ENCODE measurements at places on chromosomes 1 and 21.

- no peak for DNase-seq
These were observed 6.8 kb downstream of the XKR8 start for GRCh38 chr1:27966402-27967105.

DNA sequence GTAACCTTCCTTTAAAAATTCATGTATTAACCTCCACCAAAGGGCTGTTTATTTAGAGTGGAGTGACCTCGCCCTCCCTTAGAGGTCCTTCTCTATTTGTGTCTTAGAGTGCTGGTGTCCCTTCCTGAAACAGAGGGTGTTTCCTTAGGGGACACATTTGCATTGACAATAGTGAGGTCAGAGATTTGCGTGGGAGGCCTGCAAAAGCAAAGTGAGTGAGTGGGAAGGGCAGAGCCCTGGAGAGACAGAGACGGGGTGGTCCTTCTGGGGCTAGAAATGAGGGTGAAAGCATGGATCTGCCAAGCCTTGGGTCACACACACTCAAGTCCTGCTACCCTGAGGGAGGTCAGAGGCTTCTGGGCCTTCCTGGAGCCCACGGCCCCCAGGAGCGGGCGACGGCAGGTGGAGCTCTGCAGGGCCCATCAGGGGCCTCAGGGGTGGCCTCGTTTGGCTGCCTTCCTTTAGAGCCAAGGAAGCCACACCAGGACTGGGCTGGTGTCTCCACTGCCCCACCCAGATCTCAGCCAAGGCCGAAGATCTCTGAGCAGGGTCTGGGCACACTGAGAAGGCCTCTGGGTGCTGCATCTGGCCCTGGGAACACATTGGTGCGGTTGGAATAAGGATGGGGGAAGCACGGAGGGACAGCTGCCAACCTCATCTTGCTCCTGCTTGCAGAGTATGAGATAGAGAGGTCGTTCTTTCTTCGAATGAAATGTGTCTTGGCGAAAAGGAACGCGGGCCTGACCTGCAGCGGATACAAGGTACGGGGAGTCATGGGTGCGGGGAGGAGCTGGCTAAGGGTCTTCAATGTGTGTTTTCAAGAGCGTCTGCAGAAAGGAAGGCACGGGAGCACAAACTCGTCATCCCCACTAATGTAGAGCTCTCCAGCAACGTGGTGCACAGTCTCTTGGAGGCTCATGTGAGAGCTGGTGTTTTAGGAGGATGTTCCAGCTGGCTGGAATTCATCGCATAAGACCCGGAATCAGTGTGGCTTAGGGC lies 23.8 kb downstream of the SIM2 start:
- DNase-seq, result no peak

DNA sequence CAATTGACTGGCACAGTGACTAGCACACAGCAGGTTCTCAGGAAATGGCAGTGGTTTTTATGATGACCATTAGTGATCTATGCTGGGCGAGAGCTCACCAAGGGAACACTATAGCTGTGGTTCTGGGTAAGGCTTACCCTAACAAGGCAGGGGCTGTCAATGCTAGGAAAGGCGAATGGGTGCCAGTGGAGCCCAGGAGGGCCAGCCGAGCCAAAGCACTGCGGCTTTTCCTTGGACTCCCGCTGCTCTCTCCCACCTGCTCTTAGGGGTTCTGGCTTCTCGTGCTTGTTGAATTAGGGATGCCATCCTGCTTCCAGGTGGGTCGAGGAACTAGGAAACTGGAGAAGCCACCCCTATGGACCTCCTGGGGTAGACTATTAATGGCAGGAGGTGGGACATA lies 10.0 kb upstream of the A3GALT2 start:
- DNase-seq, result no peak

DNA sequence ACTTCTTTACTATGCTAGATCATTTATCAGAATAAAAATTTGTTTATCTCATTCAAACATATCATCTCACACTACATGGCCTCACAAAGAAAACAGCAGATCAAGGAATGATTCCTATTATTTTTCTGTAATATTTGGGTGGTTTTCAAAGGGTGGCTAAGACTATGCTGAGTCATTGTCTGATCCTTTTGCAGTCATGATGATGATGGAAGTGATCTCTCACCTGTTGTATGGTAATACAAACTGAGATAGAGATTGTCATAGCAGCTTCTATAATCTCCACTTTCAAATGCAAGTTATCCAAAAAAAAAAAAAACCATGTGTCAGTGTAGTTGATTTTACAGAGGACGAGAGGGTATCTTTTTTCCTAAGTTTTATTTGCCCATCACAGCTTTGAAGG lies 37.2 kb upstream of the GBP5 start:
- no peak for DNase-seq

GRCh38 chr1:154466206-154466605 lies 35.8 kb upstream of the TDRD10 start:
- no peak for DNase-seq

DNA sequence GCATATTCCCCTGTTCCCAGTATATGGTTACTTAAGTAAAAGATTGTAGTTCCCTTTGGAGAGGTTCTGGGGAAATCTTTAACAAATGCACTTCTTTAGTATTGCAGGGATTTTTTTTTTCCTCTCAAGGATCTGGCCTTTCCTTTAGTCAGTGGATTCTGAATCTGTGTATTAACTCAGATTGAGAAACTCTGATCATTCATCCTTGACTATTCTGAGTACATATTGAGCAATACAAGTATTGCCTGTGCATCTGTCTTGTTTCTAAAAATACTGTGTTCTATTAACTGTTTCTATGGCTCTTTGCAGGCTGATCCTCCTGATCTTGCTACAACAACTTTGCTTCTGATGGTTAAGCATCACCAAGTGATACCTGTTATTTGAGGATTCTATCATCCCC lies 67.8 kb upstream of the FGGY start:
- no peak for DNase-seq

- no peak for DNase-seq
These were observed 21.4 kb downstream of the CNIH3 start for GRCh38 chr1:224637515-224637914.

GRCh38 chr1:3541465-3541864 lies 69.8 kb downstream of the MEGF6 start:
- no peak for DNase-seq

DNA sequence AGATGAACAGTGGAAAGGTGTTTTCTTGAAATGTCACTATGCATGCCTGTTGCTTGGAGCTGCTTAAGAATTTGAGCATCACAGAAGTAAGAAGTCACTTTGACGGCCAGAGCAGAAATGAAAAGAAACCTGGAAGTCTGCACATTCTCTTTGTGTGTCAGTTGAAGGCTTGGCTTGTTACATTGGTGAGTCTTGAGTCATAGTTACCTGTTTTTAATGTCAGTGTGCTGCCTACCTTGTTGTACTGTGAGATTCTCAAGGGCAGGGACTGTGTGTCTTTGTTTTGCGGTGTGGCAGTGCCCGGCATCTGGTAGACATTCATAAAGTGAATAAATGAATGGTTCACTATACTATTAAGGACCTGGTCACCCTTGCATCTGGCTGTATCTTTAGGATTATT lies 9.9 kb downstream of the OTUD3 start:
- no peak for DNase-seq

DNA sequence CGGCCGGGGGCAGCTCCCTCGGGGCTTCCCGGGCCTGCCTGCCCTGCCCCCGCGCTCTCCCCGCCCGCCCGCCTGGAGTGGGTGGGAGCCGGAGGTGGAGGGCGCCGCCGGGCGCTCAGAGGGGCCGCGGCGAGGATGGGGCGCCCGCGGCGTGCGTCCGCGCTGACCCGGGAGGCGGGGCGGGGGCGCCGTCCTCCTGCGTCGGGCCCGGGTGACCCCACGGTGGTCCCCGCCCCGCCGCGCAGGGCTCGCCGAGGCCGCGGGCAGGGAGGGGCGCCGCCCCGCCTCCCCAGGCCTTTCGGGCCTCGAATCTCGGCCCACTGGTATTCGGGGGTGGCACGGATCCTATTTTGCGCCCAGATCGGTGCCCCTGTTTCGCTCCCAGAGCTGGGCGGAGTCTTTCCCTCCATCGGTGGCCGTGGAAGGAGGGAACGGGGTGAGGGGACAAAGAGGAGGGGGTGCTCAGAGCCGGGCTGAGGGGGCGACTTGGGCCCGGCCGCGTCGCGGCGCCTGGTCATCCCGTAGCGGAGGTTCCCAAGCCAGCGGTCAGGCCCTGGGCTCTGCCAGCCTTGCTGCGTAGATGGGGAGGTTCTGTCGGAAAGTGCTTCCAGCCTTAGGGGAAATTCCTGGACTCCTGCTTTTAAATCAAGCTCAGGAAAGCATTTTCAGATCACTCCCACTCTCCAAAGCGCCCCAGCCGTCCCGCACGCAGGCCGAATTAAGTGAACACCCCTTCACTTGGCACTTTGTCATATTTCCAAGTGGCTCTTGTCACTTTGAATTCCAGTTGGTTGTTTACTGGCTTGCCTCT lies 545 bp downstream of the PATJ start:
- DNase-seq, result no peak

- peak; percentile 80 for DNase-seq
These were observed at the start of the genes POLR3C and RNF115 for GRCh38 chr1:145823565-145824498. TSS of gene POLR3C (plus strand) at chr1:145824200. CDS start at chr1:145825777, 1,577 bp downstream. TSS of gene RNF115 (minus strand) at chr1:145824095. CDS start at chr1:145823873, 222 bp downstream.

DNA sequence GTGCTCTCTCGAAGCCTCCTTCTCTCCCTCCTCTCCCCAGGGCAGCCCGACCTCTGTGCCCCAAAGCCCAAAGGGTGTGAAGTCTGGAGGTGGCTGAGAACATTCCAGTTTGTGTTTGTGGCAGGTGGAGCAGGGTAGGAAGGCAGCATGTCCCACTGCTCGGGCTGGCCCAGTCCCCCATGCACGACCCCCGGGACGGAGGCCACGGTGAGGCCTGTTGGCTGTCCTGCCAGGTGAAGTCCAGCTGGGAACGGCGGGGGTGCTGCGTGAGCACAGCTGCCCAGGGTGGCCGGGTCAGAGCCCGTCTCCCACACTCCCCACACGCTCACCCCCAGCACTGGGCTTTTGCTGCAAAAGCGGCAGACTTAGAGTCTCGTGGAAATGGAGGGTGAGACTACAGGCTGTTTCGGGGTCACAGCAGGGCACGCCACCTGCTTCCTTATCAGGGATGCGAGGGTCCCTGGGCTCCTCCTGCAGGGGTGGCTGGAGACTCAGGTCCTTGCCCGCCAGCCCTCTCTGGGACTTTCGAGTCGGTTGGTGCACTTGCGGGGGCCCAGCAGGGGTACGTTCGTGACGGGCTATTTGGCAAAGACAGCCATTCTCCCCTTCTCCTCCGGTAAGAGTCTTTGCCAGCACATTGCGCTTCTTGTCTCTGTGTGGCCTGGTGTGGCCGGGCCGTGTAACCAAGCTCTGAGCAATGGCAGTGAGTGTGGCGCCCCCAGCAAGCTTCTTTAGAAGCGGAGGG lies 40.3 kb downstream of the MORN1 start:
- DNase-seq, result no peak

DNA sequence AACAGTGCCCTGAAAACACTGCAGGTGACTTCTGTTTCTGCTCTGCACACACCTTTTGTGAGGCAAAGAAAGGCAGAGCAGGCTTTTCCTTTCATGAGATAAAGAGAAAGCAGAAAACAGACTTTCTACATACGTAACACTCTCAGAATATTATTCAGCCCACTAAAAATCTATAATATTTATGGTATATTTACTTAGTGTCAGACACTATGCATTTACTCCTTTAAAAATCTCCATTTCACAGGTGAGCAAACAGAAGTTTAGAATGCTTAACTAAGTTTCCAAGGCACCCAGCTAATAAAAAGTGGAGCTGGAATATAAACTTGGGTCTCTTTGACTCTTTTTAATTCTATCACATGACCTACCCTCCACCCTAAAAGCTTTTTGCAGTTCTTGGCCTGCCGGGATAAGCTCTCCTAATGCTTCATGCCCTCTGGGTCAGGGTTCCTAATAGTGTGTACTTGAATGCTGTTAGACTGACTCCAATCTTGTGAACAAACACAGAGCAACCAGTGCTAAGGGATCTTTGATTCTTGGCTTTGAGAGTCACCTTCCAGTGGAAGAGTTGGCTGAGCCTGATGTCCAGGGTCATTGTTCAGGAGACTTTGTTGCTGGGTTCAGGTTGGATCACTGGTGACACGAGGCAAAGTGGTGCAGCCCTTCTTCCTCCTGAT lies 27.2 kb downstream of the PROK1 start:
- DNase-seq, result no peak

DNA sequence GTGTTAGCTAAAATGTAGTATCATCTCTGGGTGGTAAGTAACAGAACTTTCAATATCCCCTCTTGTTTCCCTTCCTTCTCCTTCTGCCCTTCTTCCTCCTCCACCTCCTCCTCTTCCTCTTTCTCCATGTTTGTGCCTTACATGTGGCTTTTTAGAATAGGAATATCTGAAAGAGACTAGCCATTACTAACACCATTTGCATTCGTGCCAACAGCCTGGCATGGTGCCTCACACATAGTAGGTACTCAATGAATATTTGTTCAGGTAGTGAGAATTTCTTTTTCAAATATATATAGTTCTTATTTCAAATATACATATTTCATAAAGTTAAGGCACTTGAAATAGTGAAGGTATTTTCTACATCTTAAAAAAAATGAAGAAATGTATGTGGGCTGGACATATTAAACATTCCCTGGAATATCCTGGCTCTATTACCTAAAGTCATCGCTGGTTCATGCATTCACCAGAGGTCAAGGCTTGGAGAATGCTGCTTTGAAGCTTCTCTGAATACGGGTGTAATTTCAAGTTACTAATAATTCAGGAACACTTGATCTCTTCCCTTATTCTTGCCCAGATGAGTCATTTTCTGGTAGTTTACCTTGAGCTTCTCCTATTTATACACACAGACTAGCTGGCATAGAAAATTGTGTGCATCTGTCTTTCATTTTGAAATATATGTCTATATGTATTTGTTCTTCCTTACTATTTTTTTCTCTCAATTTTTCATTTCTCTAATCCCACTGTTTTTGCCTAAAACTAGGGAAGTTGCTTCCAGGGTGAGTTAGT lies 319.4 kb downstream of the TGFB2 start:
- DNase-seq, result no peak

GRCh38 chr1:1956101-1956500 lies 37.0 kb upstream of the TMEM52 start:
- no peak for DNase-seq

GRCh38 chr1:30447080-30447479 lies 276.3 kb downstream of the MATN1 start:
- no peak for DNase-seq

DNA sequence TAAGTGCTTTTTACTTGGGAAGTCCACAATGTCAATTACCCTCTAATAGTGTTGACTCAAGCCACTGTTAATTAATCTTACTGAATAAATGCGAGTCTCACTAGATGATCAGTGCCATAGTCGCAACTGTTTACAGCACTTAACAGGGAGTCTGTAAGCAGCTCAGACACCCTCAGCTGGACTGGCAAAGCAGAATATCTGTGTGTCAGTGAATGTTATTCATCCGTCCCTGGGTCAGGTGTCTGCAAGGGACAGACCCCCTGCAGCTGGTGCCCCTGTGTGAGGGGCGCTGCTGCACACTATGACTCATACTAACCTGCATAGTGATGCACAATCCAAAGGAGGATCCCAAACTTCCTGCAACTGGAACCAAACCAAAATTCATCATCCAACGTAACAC lies 306.5 kb downstream of the HHIPL2 start:
- no peak for DNase-seq

DNA sequence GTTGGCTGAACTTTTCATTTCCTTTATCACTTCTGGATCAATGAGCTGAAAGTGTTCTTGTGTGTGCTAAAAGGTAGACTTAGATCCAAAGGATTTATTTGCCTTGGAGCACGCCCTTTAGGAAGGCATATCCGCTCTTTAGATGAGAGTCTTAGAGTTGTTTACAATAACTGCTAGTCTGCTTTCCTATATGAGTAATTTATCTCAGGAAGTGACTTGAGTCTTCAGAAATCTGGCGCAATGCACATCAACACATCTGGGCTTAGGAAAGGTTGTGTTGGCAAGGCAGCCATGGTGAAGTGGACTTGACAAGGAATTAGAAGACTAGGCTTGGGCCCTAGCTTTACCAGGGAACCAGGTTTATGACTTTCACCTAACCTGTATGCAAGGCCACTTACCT lies 204.1 kb upstream of the PTGFR start:
- no peak for DNase-seq

All from activated T-cell treated with anti-CD3 and anti-CD28 coated beads for 48 hours (primary cell).